ENCODE measurements at places on chromosomes 5 and 9.

DNA sequence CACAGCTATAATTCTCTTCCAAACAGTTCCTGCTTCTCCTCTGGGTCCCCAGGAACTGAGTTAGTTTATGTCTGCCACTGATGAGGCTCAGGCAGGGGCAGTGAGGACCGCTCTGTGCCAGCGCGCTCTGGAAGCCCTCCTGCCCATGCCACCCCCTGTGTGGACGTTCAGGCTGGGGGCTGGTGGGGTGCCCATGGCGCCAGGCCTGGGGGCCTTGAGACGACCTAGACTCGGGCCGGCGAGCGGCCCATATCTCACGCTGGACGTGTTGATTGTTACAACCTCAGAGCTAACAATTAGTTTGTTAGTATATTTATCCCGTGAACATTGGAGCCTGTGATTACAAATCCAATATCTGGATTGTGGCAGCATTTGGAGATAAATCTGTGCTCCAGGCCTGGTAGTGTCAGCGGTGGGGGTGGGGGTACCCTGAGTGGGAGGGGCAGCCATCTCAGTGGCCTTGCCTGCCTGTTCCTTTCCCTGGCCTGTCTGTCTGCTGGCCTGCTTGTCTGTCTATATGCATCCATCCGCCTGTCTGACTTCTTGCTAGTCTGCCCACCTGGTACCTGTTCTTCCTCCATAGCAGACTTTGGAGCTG, 256.5 kb upstream of the MVB12B start:
- DNase-seq, result no peak

GRCh38 chr5:175159956-175160355, 284.0 kb downstream of the DRD1 start:
- DNase-seq, result no peak

GRCh38 chr5:66689522-66690220, 93.5 kb downstream of the MAST4 start:
- DNase-seq, result no peak

- no peak for DNase-seq
These were observed 61.6 kb upstream of the GNE start for GRCh38 chr9:36319806-36320205.

- no peak for DNase-seq
These were observed 136.8 kb downstream of the TLE4 start for GRCh38 chr9:79708541-79708940.

DNA sequence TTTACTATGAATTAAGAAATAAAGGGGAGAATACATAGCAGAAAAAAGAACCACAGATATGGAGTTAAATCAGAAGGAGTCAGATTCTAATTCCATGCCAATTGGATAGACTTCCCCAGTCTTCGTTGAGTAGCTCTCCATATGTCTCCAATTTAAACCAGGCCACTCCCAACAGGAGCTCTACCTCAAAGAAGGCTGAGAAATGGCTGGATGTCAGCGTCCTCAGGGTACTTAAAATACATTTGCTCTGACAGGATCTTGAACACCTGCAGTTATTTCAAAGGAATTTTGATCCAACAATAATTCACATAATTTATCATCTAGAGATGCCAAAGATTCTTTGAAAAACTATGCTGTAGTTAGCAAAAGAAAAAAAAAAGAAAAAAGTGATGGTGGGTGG, 133.9 kb upstream of the FBN2 start:
- no peak for DNase-seq

DNA sequence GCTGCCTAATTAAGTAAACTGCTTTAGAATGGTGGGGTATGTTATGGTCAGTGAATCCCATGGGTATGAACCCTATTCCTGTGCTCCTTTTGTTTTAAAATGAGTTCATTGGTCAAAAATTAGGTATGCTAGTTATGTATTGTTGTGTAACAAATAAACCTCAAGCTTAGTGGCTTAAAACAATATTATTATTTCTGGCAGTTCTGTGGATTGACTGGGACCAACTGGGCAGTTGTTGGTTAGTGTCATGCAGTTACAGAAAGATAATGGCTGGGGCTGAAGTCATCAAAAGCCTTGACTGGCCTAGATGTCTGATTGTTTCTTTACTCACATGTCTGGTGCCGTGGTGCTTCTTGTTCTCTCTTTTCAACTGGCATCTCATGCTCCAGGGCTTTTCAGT, 8.9 kb upstream of the PTAR1 start:
- DNase-seq, result no peak

DNA sequence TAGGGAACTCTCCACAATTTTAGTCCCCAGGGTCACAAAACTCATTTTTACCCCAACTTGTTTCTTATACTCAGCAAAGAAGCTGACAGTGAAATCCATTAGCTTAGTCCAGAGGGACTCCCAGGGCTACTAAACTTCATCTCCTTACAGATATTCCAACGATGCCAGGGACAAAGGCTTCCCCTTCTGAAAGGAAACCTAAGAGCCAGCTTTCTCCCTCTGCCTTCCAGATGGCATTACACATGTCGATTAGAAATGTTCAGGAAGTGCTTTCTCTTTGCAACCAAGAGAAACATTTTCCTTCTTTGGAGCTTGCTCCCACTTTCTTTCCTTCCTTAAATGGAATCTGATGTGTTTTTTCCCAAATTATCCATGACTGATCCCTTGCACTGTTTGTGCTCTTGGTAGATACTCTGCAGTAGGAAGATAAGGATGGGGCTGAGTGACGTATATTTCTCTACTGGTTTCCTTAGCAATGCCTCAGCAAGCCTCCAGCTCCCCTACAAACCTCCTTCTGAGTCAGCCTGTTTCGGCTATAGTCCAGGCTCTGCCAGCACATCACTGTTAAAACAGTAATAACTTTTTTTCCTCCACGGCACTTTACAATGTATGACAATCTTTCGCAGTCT, 43.0 kb upstream of the HTR4 start:
- DNase-seq, result no peak

GRCh38 chr5:144857454-144857853, 686.8 kb downstream of the KCTD16 start:
- DNase-seq, result no peak

DNA sequence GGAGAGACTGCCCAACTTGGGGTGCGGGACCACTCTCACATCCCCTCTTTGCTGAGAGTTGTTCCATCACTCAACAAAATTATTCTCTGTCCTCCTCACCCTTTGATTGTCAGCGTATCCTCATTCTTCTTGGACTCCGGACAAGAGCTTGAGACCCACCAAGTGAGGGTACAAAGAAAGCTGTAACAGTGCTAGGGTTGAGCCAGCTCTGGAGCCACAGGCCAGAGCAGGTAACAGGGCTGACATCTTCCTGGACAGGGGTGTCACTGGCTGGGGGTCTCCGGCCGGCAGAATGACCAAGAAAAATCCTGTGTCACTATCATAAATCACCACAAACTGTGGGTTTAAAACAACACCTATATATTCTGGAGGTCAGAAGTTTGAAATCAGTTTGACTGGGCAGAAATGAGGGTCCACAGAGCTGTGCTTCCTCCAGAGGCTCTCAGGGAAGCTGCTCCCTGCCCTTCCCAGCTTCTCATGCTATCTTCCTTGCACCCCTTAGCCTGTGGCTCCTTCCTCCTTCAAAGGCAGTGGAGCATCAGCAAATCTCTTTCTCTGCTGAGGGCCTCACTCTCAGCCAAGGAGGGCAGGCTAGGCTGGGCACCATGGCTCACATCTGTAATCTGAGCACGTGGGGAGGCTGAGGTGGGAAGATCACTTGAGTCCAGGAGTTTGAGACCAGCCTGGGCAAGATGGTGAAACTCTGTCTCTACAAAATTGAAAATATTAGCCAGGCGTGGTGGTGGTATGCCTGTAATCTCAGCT, 4.1 kb upstream of the BBLN start:
- no peak for DNase-seq

DNA sequence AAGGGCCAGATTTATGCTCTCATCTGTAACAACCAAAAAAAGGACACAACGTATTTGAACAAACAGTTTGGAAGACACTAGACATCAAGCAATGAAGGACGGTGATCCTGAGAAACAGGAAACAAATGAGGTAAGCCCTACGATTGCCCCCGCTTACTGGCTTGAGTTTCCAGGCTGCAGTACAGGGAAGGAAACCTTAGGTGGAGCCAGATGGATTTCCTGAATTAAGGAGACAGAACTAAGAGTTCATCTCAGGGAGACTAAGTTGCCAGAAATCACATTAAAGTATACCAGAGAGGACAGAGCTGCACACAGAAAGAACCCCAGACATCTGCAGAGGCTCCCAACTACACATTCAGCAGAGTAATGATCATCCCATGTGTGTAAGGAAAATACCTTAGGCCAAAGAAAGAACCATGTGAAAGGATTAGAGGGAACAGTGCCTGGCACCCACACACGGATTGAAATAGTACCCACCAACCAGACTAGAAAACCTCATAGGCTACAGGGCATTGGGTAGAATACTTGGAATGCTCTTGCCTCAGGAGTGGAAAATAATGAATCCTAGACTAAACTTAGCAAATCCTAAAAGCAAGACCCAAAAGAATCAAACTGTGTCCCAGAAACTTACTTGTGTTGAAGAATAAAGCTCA, 99.3 kb upstream of the NIPBL start:
- DNase-seq, result peak; percentile 61

DNA sequence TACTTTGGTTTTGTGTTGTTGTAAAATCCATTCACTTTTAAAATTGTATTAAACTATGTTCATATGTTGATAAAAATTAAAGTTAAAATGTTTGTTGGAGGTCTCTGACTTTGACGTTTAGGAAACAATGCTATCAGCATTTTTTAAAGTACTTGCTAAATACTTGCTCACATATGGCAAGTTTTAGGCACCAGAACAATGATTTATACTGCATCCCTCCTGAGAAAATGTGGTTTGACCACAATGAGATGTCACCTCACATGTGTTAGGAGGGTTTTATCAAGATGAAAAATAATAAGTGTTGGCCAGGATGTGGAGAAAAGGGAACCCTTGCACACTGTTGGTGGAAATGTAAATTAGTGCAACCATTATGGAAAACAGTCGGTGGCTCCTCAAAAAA, 180.8 kb downstream of the HSD17B3 start:
- DNase-seq, result no peak
